HuH-7 (cell line): ENCODE measurements at places on chromosomes 4 and X.

DNA sequence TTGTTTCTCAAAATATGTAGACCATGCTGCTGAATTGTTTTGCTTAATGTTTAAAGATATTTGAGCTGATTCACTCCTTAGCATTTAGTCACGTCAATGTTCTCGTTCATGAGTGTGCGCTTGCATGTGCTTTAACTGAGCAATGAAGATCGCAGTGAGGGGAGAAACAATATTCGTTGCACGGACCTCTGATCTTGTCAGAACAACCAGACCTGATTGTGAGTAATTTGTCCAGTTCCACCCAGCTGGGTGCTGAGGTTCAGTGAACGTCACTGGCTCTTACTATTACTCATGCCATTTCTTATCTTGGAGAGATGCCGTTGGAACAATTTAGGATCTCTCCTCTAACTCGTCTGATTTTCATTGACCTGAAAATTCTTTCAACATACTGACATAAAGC lies 15.0 kb upstream of the PRKX start:
- DNase-seq: no peak

DNA sequence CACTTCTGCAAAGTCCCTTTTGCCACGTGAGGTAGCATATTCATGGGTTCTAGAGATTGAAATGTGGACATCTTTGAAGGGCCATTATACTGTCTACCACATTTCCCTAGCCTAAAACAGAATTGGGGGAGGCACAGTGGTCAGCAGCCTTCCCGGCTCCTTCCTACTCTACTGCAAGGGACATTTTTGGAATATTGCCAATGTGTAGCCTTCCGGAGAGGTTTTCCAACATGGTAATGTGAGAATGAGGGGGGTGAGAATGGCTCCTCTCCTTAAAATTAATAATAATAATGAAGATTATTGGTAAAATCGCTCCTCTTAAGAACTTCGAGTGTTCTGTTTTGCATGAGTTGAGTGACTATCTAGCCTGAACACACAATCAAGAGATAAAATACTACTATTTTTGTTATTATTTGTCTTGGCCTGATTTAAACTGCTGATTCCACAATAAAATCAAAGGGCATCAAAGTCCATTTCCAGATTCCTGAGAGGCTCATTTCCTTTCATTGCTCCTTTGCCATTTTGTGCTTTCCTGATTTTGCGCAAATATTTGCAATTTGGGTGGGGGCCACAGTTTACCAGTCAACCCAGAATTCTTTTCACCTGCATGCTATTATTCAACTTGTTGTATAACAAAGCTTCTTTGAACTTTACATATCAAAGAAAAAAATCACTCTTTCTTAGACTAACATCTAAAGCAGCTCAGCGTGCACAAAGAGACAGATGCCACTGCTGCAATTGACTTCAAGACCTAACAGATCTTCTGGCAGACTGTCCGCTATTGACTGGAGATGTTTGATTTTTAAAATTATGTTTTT lies 27.0 kb upstream of the TSPAN5 start:
- no peak for DNase-seq

GRCh38 chr4:8181844-8182243 lies 17.2 kb upstream of the SH3TC1 start:
- peak; percentile 73 for DNase-seq

GRCh38 chrX:13094828-13095341 lies 50.5 kb upstream of the FAM9C start:
- no peak for DNase-seq

DNA sequence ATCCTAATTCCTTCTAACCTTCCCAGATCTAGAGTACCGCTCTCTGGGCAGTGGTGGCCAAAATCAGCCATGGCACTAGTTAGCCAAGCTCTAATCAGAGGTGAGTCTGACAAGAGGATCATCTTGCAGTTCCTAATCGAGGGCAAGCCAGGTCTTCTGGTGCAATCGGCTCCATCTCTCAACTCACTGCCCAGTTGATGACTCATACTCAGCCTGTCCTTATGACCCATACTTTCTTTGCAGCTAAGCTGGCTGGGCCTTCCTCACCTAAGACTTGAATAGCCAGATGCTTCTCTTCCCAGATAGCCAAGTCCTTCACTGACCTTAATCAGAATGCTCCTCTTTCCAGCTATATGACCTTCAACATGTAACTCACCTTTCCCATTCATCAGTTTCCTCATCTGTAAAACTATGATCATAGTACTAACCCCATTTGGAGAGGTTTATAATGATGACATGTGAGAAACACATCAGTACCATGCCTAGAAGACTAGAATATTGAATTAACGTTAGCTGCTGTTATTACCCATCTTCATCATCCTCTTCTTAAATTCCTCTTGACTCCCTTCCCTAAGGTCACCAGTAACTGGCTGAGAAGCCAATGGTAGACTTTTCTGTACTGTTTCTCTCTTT lies 57.1 kb downstream of the RELL1 start:
- peak; percentile 60 for DNase-seq
